Activated CD8-positive, alpha-beta memory T cell treated with anti-CD3 and anti-CD28 coated beads for 1 hour (primary cell): ENCODE measurements at places on chromosomes 12 and 14.

- no peak for DNase-seq
These were observed 42.5 kb downstream of the LIN7A start for GRCh38 chr12:80895240-80895639.

GRCh38 chr12:14952299-14952921, 9.0 kb downstream of the ARHGDIB start:
- no peak for DNase-seq

- DNase-seq = no peak
These were observed 1.4 kb downstream of the KTN1 start for GRCh38 chr14:55581342-55581771.

DNA sequence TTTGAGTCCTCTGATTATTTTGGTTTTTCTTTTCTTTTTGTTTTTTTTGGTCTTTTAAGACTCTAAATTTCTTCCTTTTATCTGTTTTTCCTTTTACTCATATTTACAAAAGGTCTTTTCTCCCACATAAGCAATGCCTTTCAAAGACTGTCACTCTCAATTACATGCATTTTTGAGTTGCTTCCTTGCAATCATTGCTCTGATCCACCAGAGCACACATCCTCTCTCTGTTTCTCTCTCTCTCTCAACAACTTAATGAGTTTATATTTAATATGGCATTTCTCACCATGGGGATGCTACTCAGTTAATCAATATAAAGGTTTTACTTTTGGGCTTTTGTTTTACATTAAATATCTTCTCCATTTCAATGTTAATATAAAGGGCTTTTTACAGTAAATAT, 62.7 kb upstream of the OR10AD1 start:
- DNase-seq = no peak

DNA sequence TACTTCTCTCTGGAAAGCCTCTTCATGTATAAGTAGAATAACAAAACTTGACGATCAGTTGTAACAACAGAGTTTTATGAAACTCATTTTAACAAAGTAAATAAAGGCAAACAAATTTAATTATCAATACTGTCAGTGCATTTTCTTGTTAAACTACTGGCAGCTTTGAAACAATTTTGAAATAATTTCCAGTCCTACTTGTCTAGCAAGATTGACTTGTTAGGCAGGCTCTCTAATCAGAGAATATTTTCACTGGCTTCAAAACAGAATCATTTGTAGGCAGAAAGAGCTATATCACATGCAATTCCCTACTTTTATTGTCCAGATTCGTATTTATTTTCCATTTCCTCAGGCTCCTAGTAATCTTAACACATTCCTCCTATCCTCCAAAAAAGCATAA, 45.9 kb upstream of the SLC6A13 start:
- no peak for DNase-seq

DNA sequence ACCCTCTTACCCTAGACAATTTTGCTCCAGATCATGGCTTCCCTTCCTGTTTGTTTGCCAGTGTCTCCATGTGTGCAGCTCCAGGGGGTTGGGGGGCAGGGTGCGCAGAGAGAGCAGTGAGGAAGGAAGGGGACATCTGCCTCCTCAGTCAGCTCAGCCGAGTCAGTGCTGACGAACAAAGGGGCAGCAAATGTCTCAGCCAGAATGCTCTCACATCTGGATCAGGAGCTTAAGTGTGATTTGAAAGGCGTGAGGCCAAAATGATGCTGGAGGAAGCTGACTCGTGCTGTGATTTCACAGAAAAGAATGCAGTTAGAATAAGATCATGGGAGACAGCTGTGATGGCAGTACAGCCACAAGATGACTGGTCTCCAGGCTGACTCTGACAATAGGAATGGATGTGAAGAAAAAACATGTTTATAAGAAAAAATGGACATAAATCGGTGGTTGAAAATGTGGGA, 27.1 kb upstream of the CDK17 start:
- no peak for DNase-seq

- DNase-seq = no peak
These were observed 46.2 kb downstream of the AACS start for GRCh38 chr12:125111403-125111802.

DNA sequence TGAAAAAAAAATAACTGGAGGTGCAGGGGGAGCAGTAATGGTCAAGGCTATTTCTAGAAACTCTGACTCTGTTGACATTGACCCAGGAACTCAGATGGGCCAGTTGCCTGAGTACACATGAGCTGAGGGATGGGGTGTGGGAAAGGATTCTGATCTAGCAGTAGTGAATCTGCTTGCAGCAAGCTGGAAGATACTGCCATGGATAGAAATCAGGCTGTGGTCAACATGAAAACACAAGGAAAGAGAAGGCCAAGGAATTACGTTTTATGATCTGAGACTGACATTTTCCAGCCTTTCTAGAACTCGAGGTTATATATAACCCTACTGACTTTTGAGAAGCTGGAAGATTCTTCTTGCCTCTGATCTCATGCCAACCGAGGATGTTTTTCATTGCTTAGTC, 90.0 kb downstream of the ANO6 start:
- DNase-seq = no peak
